SW 1271 (cell line): ENCODE measurements at places on chromosomes 7 and 10.

DNA sequence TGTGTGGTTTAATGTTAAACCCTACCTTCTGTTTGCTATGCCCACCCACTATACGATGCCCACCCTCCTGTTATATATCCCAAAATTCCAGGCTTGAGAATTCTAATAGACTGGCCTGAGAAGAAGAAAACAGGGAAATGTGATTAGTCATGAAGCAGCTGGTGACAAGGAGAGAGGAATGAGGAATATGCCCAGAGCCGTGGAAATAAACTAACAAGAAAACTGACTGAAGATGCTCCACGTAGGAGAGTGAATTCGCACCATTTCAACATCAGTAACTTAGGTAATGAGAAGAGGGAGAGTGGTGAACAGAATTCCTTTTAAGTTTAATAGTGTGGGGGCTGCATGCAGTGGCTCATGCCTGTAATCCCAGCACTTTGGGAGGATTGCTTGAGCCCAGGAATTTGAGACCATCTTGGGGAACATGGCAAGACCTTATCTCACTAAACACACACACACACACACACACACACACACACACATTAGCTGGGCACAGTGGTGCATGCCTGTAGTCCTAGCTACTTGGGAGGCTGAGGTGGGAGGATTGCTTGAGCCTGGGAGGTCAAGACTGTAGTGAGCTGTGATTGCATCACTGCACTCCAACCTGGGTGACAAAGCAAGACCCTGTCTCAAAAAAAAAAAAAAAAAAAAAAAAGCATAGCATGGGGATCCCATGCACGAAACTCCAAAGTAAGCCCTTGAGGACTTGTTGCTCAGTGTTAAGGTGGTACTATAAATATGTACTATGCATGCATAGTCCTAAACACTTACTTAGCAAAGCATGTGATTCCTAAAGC is 16.1 kb upstream of the SYPL1 start:
- DNase-seq: no peak

GRCh38 chr10:62788861-62789467 is 15.6 kb upstream of the ADO start:
- DNase-seq: no peak

DNA sequence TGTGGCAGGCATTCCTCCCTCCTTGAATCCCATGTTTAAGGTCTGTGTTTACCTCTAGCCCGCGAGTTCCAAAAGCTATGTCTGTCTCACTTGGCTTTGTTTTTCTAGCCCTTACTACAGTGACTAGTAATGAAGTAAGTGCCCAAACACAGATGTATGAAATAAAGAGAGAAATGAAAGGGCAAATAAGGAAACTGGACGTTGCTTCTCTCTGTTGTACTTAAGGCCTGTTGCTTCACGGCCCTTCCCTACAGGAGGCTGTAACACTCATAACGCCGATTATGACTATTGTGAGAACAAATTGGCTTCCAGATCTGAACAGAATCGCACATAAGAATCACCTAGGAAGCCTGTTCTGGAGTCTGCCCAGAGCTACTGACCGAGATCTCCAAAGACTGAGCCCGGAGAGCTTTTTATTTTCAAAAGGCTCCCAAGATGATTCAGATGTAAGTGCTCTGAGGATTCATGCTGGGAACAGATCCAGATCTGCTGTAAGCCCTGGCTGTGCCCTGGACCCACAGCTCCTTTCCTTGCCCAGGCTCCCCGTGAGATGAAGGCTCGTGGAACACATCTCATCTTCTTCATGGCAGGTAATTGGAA is 432.6 kb downstream of the SDK1 start:
- no peak for DNase-seq

- no peak for DNase-seq
Observed at GRCh38 chr10:100677290-100677945, 68.0 kb upstream of the PAX2 start.

GRCh38 chr7:128739990-128740682 is 977 bp downstream of the CALU start:
- DNase-seq: no peak

- DNase-seq: no peak
Observed at GRCh38 chr7:121618182-121618581, 222.1 kb upstream of the FAM3C start.

DNA sequence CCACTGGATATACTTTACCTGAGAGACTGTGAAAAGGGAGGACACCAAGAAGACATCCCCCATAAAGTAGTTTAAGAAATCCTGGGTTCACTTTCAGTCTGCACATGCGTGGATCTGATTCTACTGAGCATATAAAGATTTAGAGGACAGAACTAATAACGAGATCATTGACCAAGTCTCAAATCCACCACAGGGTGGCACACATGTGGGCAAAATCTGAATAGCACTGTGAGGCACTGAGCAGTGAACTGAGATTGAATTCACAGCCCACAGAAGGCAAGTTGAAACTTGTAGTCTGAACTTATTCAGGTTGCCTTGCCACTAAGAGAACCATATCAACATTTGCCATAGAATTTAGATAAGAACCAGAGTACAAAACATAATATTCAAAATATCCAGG is 818.6 kb downstream of the GRID1 start:
- DNase-seq: no peak

GRCh38 chr7:26655781-26656180 is 208.6 kb downstream of the SKAP2 start:
- DNase-seq: no peak

DNA sequence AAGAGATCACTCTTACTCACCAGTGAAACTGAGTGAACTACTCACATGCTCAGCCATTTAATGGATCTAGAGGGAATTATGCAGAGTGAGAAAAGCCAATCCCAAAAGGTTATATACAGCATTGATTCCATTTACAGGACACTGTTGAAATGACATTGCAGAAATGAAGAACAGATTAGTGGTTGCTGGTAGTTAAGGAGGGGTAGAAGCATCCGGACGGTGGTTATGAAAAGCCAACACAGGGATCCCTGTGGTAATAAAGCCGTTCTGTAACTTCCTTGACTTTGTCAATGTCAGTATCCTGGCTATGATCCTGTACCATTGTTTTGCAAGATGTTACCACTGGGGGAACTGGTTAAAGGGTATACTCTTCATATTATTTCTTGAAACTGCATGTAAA is 253.4 kb downstream of the USP6NL start:
- DNase-seq: no peak

DNA sequence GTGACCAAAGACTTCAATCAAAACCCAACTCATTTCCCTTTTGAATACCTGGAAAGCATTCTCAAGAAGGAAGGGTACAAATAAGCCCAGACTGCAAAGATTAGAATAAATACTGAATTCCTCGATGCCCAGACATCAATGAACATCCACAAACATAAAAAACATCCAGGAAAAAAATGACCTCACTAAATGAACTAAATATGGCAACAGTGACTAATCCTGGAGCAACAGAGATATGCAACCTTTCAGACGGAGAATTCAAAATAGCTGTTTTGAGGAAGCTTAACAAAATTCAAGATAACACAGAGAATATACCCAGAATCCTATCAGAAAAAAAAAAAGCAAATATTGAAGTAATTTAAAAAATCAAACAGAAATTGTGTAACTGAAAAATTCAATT is 43.2 kb downstream of the PCLO start:
- DNase-seq: no peak

- DNase-seq: no peak
Observed at GRCh38 chr7:131861620-131862346, 305.4 kb upstream of the PODXL start.

- no peak for DNase-seq
Observed at GRCh38 chr7:88312061-88312663, 5.5 kb upstream of the STEAP4 start.

- no peak for DNase-seq
Observed at GRCh38 chr7:102979670-102980069, 66.9 kb downstream of the LRRC17 start.

DNA sequence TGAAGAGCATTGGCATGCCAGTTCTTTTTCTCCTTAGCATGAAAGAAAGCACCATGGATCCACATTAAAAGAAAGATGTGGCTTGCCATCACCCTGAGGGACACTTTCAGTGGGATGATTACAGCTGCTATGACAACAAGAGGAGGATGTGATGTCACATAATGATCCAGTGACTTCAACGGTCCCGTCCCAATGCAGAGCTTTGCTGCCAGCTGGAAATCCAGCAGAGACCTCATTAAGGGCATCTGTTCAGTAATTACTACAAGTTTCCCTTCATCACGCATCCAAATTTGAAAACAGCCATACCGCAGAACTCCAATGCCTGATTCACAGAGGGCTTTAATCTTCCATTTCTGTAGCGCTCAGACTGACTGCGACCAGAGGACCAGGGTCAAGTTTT is 206.6 kb downstream of the LSM5 start:
- no peak for DNase-seq

DNA sequence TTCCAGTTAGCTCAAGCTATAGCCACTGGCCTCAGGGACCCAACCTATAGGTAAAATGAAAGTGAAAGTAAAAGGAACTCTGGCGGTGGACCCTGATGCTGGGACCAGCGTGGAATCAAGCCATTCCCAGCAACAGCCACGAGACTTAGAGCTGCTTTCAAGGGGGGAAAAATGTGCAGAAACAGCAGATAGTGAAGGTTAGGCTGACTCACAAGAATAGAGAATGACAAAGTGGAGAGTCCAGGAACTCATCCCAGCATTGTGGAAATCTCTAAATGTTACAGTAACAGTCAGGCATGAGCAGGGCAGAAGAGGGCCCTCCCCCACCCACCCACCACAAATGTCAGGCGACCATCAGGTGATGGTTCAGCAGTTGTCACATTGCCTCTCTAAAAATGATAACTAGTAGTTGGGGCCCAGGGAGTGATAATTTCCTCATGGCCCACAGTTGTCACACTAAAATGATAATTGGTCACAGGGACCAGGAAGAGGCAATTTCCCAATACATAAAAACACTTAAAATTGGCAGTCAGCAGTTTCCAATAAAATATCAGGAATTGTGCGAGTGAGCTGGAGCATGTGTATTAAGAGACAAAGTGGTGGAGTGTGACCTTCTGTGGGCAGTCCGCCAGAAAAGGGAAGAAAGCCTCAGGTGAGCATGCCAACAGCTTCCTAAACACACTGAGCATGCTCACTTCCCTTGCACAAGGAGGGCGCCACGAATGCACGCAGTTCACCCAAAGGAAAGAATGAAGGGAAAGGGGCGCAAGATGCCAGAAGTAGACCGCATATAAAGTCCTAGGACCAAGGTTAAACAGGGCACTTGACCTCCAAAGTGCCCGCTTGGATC is 129.8 kb upstream of the PPP1R3A start:
- DNase-seq: no peak

GRCh38 chr7:113033959-113034358 is 52.7 kb downstream of the GPR85 start:
- no peak for DNase-seq

DNA sequence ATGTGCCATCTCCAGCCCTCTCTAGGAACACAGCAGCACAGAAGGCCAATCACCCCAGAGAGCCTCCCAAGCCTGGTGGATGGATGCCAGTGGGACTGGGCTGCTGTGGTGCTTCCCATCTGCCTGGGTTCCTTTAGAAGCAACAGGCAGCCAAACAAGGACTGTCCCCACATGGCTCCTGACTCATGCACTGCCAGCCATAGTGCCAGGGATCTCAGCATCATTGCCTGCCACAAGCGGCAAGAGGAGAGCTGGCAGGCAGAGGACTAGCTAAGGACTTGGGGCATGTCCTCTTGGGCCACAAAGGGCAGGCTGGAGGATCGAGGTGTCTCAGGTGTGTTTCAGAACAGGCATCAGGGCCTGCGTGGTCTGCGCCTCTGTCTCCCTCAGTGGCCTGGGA is 23.4 kb upstream of the FIGNL1 start:
- no peak for DNase-seq

DNA sequence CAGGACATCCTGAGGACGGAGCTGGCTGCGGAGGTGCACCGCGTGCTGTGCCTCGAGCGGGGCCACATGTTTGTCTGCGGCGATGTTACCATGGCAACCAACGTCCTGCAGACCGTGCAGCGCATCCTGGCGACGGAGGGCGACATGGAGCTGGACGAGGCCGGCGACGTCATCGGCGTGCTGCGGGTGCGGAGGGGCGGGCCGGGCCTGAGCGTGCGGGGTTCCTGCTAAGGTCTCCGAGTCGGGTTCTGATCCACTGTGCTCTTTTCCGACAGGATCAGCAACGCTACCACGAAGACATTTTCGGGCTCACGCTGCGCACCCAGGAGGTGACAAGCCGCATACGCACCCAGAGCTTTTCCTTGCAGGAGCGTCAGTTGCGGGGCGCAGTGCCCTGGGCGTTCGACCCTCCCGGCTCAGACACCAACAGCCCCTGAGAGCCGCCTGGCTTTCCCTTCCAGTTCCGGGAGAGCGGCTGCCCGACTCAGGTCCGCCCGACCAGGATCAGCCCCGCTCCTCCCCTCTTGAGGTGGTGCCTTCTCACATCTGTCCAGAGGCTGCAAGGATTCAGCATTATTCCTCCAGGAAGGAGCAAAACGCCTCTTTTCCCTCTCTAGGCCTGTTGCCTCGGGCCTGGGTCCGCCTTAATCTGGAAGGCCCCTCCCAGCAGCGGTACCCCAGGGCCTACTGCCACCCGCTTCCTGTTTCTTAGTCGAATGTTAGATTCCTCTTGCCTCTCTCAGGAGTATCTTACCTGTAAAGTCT is 10.4 kb downstream of the ATG9B start:
- no peak for DNase-seq

- no peak for DNase-seq
Observed at GRCh38 chr10:7474388-7474787, 63.6 kb upstream of the SFMBT2 start.

- no peak for DNase-seq
Observed at GRCh38 chr7:68862736-68863135, 735.5 kb upstream of the AUTS2 start.

DNA sequence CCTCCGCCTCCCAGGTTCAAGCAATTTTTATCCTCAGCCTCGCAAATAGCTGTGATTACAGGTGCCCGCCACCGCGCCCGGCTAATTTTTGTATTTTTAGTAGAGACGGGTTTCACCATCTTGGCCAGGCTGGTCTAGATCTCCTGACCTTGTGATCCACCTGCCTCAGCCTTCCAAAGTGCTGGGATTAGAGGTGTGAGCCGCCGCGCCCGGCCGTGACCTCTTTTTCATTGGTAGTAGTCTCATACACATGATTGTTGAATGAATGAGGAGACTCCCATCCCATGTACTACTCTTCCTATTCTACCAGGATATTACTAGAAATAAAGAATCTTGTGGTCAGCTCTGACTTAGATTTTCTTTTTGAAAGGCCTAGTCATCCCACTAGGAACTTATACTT is 56.8 kb downstream of the ARID5B start:
- DNase-seq: no peak

GRCh38 chr7:50644114-50644513 is 78.9 kb upstream of the DDC start:
- no peak for DNase-seq

- no peak for DNase-seq
Observed at GRCh38 chr7:106339513-106340246, 54.9 kb upstream of the NAMPT start.

DNA sequence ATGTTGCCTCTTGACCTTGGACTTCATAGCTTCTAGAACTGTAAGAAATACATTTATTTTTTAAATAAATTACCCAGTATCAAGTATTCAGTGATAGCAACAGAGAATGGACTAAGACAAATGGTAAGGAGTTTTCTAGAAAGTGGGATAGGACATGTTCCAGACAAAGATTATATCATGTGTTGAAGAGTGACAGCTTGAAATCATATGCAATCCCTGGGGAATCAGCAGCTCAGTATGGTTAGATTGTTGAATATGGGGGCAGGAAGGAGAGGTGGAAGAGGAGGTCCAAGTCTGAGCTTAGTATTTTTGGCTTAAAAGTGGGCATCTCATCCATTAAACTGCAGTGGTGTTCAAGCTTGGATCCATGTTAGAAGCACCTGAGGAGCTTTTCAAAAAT is 74.1 kb downstream of the ENTPD1 start:
- DNase-seq: no peak
